ENCODE measurements at places on chromosomes 4 and X.

GRCh38 chr4:177419434-177419833, 22.8 kb downstream of the AGA start:
- no peak for DNase-seq

DNA sequence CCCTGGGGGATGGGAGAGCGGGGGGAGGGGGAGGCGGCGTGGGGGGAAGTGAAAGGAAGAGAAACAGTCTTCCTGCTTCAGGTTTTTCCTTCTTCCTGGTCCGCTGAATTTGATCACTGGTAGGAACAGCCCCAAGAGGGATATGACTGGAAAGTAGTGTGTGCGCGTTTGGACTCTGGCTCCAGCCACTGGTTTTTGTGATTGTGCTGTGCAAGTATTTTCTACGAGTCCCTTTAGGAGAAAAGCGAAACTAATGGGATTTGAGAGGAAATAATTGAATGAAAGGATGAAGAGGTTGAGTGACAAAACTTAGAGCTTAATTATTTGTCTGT, 836 bp downstream of the PRRG1 start:
- no peak for DNase-seq

- no peak for DNase-seq
These were observed 69.5 kb downstream of the PDE5A start for GRCh38 chr4:119559044-119559647.

DNA sequence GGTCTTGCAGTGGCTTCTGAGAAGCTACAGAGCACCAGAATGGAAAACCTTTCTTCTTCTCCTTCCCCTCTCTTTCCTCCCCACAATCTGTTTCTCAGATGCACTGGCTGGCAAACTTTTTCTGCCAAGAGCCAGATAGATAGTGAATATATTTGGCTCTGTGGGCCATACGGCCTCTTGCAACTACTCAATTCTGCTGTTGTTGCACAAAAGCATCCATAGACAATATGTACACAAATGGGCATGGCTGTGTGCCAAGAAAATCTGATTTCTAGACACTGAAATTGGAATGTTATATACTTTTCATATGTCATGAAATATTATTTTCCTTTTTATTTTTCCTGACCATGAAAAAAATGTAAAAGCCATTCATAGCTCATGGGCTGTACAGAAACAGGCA, 3.1 kb downstream of the PHEX start:
- no peak for DNase-seq

DNA sequence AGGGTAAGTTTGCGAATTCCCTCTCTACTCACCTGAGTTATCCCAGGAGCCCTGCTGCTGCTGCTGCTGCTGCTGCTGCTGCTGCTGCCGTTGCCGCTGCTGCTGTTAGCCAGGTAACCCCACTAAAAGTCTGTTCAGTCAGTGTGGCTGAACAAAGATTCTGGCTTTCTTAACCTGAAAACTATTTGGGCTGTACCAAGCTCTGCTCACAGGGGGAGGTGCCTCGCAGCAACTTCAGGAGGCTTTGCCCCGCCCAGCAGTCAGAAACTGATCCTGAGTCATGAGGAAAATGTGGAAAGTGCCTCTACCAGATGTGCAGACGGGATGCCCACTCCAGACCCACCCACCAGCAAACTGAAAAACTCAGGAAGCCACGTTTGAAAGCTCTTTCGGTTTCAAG, at the start of gene CAPN6:
Gene CAPN6 (minus strand): TSS at position 145 of the 400 bp plus-strand sequence. CDS start 6,547 bp downstream, outside the sequence.
- no peak for DNase-seq

DNA sequence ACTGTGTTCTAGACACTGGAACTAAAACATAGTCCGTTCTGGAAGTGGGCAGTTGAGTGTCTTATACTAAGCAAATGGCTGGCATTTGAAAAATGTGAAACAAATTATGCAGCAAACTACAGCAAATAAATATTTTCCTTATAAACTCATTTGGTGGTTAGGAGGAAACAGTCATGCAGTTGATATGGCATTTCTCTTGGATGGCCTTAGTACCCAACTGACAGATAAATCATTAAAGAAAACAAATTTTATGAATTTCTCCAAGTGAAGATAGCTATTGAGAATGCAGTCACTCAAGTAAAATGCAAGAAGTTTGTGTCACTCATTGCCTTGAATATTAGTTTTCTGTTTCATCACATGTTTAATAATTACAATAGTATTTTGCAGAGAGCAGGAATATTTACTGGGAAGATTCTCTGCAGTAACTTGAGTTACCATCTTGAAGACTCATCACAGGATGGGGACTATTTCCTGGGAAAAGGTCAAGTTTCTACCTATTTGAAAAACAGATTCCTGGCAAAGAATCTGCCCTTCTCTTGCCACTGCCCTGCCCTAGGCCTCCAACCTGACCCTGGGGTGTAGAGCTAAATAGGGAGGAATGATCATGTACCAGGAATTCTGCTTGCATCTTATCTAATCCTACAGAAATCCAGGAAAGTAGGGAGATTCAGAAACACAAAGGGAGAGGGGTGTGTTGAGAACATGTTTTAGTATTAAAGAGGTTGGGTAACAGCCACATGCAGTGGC, 105.9 kb downstream of the SH3RF1 start:
- no peak for DNase-seq

DNA sequence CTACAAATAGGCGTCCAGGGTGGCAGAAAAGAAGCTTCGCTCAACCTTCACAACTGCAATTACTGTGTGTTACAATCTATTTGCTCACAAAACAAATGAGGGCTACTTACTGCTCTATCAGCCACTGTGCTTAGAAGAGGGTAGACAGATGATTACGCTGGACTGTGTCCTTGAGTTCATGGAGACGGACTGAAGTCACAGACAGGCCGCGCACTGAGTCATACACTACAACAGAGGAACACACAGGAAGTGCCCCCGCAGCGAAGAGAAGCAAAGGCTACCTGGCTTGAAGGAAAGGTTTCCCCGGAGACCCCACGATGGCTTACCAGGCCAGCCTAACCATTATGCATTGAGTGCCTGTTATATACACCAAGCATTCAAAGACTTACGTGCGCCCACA, 25.6 kb downstream of the FAT1 start:
- DNase-seq = no peak

DNA sequence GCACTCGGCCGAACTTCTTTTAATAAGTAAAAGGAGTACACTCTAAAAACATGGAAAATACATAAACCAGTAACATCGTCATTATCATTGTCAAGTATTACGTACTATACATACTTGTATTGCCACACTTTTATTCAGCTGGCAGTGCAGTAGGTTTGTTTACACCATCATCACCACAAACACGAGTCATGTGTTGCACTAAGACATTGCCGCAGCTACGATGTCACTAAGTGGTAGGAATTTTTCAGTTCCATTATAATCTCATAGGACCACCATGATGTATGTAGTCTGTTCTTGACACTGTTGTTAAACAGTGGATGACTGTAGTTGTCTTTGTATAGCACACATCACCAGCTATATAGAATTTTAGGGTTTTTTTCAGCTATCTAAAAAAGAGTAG, 48.0 kb upstream of the TMEM131L start:
- DNase-seq = no peak

DNA sequence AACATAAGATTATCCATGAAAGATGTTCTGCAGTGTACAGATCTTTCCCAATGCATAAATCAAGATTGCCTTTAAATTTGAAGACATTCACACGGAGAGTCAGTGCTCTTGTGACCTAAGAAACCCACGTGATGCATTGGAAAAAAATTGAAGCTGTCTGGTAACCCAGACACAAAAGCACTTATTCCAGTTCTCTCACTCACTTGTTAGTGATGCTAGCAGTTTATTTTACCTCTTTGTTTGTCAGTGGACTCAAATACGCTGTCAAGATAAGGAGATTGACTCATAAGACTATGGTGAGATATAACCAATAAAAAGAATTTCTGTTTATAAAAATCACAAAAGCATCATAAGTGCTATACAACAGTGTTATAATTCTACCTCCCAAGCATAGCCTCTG, 245.8 kb upstream of the SMIM31 start:
- DNase-seq = no peak

- no peak for DNase-seq
These were observed 88.1 kb downstream of the PCDH7 start for GRCh38 chr4:30808276-30808675.

- DNase-seq = no peak
These were observed 305.4 kb upstream of the NDST4 start for GRCh38 chr4:115418635-115419396.

- DNase-seq = no peak
These were observed 167.4 kb upstream of the TACR3 start for GRCh38 chr4:103887191-103887590.

GRCh38 chrX:57900975-57901374, 9.3 kb downstream of the ZXDA start:
- DNase-seq = no peak

- DNase-seq = no peak
These were observed 1153.0 kb downstream of the C4orf33 start for GRCh38 chr4:130249002-130249401.

GRCh38 chrX:95145848-95146490, 1472.0 kb downstream of the FAM133A start:
- no peak for DNase-seq

- no peak for DNase-seq
These were observed 44.4 kb downstream of the RAP1GDS1 start for GRCh38 chr4:98305576-98305975.

DNA sequence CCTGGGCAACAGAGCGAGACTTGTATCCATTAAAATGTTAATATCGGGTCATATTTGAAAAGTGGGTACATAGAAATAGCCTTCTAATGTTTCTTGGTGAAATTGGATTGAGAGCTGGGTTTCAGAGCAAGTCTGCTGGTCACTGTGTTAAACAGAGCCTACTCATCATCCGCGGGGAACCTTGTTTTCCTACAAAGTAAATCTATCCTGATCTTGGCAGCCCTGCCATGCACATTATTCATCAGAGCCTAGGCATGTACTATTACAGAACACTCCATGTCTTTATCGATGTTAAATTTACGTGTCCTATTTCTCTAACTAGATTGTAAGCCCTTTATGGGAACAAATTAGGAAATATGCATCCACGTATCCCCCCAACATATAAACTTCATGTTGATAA, 18.7 kb downstream of the SETD7 start:
- no peak for DNase-seq

- DNase-seq = no peak
These were observed 1.1 kb downstream of the POLA1 start for GRCh38 chrX:24694825-24695224.

GRCh38 chrX:63350465-63350877, 661 bp downstream of the SPIN4 start:
- DNase-seq = no peak

DNA sequence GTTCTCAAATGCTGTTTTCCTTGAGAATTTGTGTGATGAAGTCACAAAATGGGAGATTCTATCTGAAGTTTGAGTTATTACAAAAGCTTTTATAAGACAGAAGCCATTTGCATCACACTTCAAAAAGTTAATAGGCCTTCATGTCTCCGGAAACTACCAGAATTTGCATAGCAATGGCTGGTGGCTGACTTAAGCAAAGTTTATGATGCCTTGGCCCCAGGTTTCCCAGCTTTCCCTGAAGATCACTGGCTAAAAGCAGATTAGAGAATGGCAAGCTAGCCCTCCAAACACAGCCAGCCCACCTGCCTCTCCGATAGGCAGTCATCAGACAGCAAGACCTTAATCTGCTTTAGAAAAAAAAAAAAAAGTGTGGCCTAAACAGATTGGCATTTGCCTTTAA, 197.8 kb downstream of the HS3ST1 start:
- DNase-seq = no peak

- DNase-seq = no peak
These were observed 258.5 kb upstream of the FSTL5 start for GRCh38 chr4:162422312-162422711.

- DNase-seq = no peak
These were observed 36.4 kb downstream of the TMEM131L start for GRCh38 chr4:153502584-153502983.

DNA sequence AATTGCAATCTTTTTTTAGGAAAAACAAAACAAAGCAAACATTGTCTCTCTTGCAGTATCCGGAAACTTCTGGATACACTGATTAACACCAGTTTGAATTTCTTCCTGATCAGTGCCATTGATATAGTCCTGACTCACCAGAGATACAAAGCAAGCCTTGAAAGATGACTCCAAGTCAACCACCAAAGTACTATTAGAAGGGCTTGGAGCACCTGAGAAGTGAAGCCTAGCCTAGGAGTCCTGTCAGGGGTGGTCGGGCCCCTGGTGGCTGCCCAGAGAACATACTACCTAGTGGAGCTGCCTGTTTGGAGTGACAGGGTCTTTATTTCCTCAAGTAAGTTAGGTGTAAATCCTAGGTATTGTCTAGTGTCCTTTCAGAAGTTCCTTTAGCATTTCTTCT, 593.2 kb downstream of the ZNF674 start:
- DNase-seq = no peak

DNA sequence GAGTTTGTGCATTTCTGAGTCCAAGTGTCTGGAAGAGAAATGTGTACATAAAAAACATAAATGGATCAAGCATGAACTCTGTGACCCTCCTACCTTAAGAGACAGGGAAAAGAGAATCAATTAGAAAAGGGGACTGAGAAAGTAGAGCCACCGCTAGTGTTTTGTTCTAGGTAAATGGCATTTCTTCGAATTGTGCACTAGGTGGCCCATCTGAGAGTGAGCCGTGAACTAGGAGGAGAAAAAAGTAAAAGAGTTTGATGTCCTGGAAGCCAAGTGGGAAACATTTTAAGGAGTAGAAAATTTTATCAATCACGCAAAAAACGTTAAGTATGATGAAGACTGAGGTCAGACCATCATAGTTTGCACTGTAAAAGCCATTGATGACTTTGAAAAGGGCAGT, 55.1 kb downstream of the NAF1 start:
- no peak for DNase-seq

DNA sequence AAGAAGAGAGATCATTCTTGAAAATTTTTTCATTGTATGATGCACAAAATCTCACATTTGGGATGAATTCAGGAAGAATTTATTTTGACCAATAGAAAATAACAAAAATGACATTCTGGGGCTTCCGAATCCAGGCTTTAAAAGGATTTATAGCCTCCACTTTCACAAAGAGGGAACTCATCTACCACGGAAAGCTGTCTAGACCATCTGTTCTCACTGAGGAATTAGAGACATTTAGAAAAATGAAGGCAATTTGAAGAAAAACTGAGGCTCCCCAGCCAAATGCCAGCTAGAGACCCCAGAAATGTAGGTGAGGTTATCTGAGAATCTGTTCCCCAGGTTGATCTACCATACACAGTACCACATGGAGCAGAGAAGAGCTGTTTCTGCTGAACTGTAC, 464.3 kb downstream of the TMA16 start:
- no peak for DNase-seq

DNA sequence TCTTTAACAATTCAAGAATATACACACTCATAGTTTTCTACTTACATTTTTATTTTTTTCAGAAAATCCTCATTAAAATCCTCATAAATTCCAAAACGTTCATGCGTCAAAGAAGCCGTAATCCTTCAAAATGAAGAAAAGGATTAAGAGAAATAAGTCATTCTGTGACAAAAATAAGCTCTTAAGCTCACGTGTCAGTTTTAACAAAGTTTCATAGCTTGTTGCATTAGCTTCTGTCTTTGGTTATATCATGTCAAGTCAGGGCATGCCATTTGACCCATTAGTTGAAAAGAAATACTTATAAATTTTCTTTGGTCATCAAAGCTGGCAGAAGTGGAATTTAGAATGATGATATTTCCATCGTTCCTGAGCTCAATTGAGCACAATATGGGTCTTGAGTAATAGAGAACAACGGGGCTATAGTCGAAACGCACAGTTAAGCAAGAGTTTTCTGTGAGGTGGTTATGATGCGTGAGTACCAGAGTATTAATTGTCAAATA, 185.2 kb upstream of the CTSO start:
- no peak for DNase-seq
